Keratinocyte (primary cell): ENCODE measurements at places on chromosomes 2 and 18. TPM values are rescaled to one million over a fixed set of nuclear protein-coding genes. Genes with fewer than 3 reads are reported as not detected.

The NFATC1 gene
- polyA plus RNA-seq, result 0.27 to 1.4 TPM (median 0.77 TPM) in 3 replicates

DNA sequence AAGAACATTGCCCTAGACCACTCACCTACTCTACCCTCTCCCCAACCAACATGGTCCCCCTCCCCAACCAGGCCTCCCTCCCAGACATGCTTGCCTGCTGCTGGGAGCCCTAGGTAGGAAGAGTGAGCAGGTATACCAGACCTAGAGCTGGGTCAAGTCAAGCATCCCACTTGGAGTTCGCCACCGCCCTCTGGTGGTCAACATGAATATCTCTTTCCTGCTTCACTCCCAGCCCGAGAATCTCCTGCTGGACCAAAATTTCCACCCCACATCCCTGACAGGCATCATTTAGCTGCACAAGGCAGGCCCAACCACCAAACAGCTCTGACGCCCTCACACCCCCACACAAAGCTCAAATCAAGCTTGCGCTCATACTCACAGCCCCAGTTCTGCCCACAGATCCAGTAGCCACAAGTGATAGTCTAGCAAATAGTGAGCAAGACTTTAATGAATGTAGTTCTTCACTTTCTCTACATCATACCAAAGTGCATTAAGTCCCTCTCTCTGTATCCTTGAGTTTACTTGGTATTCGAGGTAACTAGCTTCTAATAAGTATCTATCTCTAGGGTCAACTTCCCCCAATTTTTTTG is 116.0 kb downstream of the TNS1 start:
- peak; percentile 30 for DNase-seq

DNA sequence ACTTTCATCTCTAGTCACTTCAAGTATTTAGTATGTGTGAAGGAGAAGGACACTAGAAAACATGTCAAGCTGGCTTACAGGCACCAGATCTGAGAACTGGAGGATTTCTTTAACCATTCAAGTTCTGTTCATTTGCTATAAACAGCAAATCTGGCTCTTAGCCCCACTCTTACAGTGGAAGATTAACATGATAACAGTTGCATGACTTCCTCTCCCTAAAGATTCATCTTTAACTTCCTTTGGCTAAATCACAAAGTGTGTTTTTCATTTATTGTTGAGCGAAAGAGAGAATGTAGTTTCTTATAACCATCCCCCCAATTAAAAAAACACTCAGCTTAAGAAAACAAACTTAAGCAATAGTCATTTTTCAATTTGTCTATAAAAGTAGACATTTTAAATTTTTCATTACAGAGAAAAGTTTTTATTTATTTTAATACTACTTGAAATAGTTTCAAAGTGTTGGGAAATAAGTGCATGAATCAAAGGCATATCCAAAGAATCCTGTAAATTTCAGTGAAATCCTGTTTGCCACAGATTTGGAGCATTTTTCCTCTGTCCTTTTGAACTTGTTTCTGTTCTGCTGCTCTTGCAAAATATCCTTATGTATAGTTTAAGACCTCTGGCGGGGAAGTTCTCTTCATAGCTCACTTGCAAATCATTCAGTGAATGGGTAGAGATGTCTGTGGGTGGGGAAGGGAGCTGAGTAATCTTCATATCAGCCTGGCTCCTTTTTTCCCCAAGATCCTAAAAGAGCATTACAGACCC is 241.0 kb upstream of the RBBP8 start:
- DNase-seq, result no peak

DNA sequence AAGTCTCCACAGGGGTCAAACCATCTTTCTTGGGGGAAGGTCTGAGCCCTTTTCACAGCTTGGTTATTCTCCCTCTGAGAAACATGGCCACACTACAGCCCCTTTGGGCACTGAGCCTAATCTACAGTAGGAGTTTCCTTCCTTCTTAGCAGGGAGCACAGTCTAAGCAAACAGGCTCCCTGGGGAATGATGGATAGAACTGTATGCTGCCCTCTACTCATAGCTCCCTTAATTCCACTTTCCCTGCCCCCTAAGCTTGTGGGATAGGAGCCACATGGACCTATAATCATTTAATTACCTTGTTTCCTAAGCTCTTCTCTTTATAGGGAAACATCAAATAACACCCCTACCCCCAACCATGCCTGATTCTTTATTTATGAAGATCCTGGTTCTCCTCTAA is 442.1 kb upstream of the MEX3C start:
- DNase-seq, result no peak

DNA sequence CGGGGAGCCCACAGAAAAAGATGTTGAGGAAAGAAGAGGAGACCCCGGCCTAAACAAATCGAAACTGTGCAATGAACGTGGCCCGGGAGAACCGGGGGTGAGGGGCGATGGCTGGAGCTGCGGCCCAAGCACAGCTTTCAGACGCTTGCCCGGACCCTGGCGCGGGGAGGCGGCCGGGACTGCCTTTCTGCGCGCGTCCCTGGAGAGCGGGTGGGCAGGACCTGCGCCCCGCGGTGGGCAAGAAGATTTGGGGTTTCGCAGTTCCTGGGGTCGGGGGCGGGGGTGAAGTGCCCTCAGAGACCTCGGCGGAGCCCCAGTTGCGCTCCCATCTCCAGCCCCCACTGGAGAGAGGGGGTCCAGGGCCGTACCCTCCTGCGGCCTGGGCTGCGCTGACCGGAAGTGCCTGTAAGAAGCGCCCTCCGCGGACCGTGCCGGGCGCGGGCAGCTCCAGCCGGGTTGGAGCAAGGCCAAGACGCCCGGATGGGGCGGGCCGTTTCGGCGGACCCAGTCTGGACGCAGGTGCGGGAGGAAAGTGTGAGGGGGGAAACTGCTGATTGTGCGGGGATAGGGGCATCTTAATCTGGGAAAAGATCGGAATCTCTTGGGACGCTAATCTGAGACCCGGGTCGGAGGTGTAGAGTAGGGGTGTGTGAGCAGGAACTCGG is 11.6 kb downstream of the EN1 start:
- no peak for DNase-seq

GRCh38 chr2:133518700-133519344 is 49.4 kb downstream of the NCKAP5 start:
- DNase-seq, result no peak

DNA sequence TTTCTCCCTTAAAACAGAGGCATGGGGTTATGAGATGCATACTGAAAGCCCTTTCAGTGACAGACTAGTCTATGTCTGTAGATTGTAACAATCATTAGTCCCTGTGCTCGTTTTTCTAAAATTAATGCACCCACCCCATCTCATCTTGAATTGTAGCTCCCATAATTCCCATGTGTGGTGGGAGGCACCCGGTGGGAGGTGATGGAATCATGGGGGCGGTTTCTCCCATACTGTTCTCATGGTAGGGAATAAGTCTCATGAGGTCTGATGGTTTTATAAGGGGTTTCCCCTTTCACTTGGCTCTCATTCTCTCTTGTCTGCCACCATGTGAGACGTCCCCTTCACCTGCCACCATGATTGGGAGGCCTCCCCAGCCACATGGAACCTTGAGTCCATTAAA is 100.9 kb downstream of the AP1S3 start:
- DNase-seq, result no peak

DNA sequence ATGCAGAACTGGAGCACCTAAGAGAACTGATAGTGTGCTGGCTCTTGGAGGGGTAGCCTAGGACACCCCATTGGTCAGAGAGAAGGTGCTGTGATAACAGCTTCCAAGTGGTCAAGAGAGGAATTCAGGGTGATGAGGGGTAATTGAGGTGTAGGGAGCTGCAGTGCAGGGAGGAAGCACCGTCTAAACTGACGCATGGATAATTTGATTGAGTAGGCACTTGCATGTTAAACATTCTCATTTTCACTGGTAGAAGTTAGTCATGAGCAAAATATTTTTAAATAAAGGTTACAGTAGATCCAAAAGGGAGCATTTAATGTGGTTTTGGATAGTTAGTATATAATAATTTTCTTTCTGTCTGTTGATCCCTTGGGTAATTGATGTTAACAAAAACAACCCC is 155.1 kb upstream of the TCF4 start:
- no peak for DNase-seq

DNA sequence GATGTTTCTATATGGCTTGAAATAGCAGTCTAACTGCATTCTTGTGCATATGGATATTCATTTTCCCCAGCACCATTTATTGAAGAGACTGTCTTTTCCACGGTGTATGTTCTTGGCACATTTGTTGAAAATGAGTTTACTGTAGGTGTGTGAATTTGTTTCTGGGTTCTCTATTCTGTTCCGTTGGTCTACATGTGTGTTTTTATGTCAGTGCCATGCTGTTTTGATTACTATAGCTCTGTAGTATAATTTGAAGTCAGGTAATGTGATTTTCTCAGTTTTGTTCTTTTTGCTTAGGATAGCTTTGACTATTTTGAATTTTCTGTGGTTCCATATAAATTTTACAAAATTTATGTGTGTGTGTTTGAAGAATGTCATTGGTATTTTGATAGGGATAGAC is 201.0 kb downstream of the MBD5 start:
- no peak for DNase-seq

DNA sequence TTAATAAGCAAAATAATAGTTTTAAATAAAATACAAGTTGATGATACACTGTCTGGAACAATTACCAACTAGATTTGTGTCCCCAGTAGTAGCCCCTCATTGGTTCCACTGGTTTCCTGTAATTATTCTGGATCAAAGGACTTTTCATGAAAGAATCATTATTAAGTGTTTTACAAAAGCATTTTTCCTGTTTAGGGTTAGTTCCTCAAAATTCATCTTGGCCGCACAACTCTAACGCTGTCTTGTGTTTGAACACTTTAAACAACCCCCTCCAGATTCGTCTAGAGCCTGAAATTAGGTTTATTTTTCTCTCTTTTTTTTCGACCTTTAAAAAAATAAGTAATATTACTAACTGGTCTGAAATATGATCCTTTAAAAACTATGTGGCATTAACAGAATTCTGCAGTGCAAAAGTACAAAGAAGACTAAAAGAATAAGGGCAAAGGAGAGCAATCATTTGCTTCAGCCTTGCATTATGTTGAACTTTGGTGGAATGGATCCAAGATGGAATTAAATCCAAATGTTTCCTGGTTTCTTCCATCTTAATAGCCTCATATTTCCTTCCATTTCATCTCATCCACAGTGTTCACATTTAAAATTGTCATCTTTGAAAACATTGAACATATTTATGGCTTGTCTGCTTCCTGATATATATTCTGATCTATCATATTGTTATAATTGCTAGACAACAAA is 678.4 kb downstream of the IRS1 start:
- DNase-seq, result no peak

The AGXT gene
- not detected in 3 replicates for polyA plus RNA-seq

DNA sequence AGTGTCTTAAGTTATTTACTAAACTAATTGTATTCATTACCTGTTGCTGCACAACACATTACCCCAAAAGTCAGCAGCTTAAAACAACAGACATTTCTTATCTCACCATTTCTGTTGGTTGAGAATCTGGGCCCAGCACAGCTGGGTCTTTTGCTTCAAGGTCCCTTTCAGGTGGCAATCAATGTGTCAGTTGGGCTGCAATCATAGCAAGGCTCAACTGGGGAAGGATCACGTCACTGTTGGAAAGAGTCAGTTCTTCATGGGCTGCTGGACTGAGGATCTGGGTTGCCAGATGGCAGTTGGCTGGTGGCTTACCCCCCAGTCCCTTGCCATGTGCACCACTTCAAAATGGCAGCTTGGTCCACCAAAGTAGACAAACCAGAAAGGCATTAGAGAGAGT is 261.2 kb downstream of the SUCLG1 start:
- no peak for DNase-seq

The NEU4 gene
- not detected in 3 replicates for polyA plus RNA-seq

DNA sequence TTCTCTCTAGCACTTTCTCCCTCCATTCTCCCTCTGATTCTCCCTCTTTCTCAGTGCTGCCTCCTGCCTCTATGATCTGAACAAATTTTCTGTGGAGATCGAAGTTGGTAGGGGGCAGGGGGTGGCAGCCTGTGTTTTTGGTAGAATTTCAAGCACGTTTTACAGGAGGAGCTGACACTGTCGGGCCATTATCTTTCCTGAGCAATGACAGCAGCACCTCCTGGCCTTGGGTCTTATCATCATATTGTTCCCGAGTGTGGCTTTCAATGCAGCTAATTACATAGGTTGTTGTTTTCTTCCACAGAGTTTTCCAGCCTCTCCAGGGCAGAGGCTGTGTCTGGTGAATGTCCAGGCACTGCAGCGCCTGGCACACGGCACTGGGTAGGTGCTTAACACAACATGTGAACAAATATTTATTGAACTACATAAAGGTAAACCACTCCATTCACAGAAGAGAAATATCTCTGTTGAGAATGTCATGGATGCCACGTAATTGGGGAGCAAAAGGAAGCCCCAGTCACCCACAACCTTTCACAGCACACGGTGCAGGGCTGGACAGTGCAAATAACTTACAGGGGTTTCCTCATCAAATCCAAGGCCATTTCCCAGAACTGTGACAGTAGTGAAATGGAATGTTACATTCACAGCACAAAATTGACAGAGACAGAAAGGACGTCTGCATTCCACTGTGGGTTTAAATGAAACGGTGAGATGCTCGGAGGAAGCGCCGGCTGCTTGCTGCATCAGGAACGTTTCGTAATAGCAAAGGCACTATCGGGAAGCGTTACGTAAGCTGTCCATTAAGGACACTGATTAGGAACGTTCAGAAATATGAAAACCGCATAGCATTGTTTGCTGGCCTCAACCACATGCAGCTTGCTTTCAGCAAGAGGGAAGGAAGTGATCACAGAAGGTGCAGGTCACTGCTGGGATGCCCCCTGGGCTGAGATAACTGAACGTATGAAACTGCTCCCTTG is 6.5 kb upstream of the KCNG2 start:
- no peak for DNase-seq

- DNase-seq, result no peak
These were observed 20.5 kb upstream of the ZNF516 start for GRCh38 chr18:76515576-76515975.

- no peak for DNase-seq
These were observed 2.3 kb downstream of the KCNE4 start for GRCh38 chr2:223054193-223054781.

DNA sequence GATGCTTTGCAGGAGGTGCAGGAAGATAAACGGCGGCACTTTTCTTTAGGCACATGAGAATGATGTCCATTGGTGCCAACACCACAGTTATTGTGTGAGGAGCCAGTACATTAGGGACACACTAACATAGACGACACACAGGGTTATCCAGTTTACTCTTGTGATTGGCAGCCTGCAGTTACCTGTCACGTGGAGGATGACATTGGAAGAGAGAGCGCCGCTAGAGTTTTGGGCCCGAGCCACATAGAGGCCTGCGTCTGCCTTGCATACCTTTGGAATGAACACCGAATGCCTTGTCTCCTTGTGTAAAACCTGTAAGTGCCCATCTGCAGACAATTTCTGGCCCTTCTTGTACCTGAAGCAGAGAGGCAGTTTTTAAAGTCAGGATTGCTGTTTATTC is 26.9 kb upstream of the TTN start:
- no peak for DNase-seq

GRCh38 chr2:167550448-167550847 is 662.2 kb downstream of the XIRP2 start:
- DNase-seq, result no peak
